Left ventricle myocardium superior (tissue), 1 donor: ENCODE measurements at places on chromosomes 3 and 15. TPM values are rescaled to one million over a fixed set of nuclear protein-coding genes. Genes with fewer than 3 reads are reported as not detected.

DNA sequence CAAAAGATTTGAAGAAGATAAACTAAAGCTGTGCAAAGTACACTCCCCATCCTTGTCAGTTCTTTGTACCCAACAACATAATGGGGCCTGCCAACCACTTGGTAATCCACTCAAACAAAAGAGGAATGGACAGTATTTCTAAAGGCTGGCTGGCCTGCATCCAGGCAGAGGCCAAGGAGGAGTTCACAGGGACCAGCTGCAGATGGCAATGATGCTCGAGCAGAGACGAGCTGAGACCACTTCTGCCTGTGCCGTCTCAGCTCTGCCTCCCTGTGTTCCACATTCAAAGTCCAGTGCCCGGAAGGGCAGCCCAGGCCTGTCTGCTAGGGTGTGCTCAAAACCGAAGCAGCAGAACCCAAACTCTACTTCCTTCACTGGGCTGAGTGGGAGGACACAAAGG is 14.3 kb downstream of the CXCR6 start:
- no peak for DNase-seq

- DNase-seq: no peak
These were observed 163.8 kb downstream of the EBLN2 start for GRCh38 chr3:73225146-73225855.

DNA sequence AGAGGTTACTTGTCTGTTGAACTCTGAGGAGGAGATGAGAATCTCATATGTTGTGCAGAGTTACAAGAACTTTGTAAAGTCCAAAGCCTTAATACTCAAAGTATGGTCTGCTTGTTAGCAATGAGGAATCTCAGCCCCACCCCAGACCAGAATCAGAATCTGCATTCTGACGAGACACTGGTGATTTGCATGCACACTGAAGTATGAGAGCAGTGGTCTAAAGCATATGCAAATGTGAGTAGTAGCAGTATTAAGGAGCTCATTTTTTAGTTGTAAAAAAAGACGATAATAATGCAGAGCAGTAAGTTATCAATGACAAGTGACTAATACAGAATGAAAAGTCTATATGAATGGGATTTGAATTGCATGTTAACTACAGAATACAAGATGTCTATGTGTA is 327.7 kb downstream of the RYR3 start:
- DNase-seq: no peak

DNA sequence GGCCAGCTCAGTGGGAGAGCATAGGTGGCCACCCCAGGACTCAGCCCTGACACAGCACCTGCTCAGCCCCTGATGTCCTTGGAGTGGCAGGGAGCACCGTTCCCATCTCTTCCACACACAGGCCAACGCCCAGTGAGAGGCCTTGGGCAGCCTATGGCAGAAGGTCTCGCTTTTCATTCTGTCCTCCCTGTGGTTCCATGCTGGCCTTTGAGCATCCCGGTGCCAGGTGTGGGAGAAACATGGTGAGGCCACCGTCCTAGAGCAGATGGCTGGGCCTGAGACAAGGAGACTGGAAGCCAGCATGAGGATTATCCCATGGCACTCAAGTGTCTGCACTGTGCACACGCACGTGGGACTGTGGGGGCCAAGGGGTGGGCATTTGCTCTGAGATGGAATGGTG is 25.1 kb downstream of the ADCY5 start:
- peak; percentile 13 for DNase-seq

DNA sequence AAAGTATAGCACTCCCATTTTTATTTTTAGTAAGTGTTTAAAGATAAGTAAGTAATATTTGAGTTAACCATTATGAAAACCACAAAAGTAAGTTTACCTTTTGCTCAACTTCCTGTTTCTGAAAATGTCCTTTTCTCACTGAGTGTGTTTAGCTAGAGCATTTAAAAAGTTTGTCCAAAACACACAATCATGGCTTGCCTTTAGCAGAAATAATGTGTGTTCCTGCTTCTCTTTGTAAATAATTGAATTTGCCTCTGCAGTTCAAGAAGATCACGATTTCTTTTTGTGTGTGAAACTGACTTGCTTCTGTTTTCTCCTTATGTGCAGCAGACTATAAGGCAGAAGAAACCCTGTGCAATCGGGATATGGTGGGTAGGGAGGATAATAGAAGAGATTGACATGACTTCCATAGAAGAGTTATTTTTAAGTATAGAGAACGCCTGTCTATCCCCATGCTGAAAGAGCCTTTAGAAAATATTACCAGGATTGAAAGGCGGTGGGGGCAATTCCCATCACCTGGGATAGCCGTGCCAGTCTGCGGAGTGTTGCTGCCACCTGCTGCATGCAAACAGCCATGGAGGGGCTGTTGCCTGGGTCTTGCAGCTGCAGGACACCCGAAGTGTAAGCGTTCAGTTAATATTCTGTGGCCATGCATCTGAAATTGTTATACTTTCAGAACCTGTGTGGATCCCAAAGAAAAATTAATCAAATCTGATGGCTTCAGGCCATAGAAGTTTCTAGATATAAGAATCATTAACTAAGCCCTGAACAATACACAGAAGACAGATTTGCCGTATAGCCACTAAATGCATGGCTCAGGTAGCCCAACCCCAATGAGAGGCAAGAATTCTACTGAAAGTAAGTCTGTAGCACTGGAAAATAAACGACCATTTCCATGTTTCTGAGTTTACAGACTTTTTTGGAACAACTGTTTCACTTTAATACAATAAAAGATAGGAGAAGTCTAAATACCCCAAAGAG is 2.4 kb upstream of the CD96 start:
- peak; percentile 37 for DNase-seq

DNA sequence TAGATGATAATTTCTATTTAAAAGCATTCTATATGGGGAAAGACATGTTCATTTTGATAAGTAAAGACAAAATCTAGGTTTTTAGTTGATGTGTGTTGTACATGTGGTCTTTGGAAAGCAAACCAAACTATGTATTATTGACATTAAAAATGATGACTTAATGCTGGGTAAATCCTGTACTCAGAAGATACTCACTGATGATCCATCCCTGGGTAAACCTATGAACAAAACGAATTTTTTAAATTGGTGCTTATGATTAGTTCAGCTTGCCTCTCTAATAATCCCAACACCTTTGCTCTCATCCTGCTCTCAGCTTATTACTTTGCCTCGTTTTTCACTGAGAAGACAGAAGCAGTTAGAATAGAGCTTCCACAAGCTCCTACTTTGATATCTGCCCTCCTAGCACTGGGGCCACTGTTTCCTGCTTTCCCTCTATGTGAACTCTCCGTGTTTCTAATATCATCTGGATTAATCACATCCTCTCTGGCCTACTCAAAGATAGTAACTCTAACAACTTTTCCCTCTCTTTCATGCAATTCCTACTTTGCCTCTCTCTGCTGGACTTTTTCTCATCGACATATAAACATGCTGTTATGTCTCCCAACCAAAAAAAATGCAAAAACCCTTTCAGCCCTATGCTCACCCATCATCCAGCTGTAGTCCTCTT is 29.3 kb downstream of the RARRES1 start:
- no peak for DNase-seq

DNA sequence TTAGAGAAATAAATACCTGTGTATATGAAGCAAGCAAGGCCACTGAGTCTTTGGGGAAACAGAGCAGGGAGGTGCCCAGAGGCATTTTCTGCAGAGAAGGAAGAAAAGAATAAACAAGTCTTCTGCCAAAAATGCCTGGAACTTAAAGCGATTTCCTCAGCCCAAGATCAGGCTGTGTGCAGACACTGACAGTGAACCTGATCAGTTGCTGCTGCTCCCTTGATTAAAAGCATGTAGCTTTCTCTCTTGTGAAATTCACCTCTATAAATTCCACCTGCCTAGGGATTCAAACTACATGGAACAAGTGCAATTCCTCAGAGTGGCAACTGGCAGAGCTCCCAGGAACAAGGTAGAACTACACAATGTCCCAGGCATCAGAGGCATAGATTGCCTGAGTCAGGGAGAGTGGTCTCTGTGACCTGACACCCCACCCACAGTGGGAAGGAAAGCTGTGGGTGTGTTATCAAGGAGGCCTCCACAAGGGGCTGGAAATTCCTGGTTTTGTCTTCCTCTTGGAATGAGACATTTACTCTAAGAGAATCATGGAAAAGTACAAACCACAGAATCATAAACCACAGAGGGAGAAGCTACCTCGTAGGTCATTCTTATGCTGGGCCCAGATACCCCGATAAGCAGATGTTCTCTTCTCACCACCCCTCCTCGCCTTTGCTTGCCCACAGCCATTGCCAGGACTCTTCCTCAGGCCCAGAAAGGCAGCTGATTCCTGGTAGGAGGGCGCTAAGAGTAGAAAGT is 1.8 kb upstream of the ZBTB38 start:
- DNase-seq: peak; percentile 32

DNA sequence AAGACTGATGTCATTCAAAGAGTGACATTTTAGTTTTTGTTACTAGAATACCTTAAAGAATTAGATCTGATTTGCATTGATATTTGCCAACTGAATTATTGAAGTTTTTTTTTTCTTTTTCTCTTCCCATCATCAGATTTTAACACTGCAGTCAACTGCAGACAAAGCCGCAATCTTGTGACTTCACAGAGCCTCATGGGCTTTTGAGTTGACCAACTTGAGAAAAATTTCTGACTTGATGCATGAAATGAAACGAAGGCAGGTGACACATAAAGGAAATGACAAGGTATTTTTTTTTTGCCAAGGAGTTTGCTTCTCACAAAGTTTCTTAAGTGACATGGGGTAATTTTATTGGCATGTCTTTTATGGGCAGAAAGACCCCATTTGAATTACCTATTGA is 383.7 kb downstream of the GAP43 start:
- DNase-seq: no peak

DNA sequence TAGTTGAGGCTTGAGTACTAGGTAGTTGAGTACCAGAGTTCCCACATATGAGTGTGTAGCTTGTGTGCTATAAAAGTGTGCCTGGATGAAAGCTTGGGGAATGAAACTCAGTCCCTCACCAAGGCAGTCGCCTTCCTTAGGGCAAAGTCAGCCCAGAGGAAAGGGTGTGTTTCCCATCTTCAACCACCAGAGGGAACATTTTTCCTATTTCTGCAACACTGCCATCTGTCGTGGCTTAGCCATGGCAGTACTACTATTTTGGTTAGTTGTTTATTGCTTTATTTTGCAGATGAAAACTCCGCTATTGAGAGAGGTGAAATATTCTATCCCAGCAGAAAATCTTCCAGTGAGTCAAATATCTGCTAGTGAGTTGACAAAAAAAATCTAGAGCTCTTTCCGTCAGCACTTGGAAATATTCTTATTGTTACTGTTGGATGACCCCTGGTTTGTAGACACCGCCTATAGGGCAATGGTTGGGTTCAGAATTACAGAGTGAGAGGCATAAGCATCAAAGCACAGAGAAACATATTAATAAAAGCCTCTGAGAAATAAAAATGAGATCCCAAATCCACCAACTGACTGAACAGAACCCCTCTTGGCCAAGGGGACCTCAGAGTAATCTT is 239.9 kb downstream of the CPNE4 start:
- no peak for DNase-seq

DNA sequence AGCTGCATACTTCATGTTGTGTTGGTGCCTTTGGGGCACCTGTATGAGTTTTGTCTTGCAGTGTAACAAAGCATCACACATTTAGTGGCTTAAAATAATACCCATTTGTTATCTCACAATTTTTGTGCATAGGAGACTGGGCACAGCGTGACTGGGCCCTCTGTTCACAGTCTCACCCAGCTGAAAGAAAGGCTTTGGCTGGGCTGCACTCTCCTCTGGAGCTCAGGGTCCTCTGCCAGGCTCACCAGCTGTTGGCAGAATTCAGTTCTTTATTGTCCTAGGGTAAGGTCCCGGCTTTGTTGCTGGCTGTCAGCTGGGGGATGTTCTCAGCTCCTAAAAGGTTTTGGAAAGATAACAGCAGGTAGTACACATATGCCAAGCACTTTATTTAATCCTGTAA is 263.3 kb downstream of the CLSTN2 start:
- no peak for DNase-seq

DNA sequence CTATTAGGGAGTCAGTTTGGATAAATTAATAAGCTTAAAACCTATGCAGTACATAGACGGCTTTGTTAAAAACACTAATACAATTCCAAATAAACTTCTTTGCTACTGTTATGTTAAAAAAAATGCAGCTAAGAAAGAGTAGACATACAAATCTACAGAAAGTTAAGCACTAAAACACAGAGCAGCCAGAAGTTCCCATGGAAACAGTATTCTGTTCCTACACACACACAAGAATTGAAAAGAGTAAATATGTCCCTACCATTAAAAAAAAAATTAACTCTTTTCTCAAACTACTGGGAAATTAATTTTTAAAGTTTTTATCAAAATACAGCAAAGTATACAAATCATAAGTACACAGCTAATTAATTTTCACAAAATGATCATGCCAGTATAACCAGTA is 71.6 kb downstream of the CLASP2 start:
- DNase-seq: no peak

GRCh38 chr15:63605036-63605435 is 7.8 kb downstream of the FBXL22 start:
- DNase-seq: no peak

- no peak for DNase-seq
These were observed 254.2 kb upstream of the CDIN1 start for GRCh38 chr15:36325206-36325605.

- DNase-seq: no peak
These were observed 160.8 kb downstream of the EPHB1 start for GRCh38 chr3:134955874-134956273.

GRCh38 chr3:53804697-53805462 is 41.3 kb downstream of the CHDH start:
- no peak for DNase-seq

- no peak for DNase-seq
These were observed 697.7 kb downstream of the TUSC7 start for GRCh38 chr3:117407317-117407716.

GRCh38 chr15:68576235-68576892 is 2.4 kb upstream of the CORO2B start:
- DNase-seq: peak; percentile 34

DNA sequence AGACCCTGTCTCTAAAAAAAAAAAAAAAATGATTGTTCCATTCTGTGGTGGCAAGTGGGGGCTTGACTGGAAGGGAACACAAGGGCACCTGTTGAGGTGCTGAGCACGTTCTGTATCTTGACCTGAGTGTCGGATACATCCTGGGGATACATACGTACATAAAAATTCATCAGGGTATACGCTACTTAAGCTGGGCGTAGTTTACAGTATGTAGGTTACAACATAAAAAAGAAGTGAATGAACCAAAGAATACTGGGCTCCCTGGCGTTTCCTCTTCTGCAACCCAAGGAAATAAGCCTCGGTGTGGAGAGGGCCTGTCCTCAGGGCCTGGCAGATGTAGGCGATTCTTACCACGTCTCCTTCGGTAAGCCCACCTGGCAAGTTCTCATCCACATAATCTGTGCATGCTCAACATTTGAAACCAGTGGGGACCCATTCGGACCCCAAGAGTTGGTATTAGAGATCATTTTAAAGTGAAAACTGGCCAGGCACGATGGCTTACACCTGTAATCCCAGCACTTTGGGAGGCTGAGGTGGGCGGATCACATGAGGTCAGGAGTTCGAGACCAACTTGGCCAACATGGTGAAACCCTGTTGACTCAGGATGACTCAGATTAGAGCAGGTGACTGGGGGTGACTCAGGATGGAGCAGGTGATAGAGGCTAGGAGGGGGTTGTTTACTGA is 5.1 kb upstream of the MUC20 start:
- DNase-seq: no peak

WDR72 gene
- 0.10 TPM for total RNA-seq

WDR49 gene
- total RNA-seq: 0.92 TPM

ALPK3 gene
- total RNA-seq: 118 TPM

MITF gene
- 69.4 TPM for total RNA-seq

MYLK gene
- total RNA-seq: 9.5 TPM

CYP11A1 gene
- 0.55 TPM for total RNA-seq
